ENCODE measurements at places on chromosomes 2 and 18. TPM values are rescaled to one million over a fixed set of nuclear protein-coding genes. Genes with fewer than 3 reads are reported as not detected.

GRCh38 chr2:236823963-236824362, 254.3 kb downstream of the ACKR3 start:
- no peak for DNase-seq

DNA sequence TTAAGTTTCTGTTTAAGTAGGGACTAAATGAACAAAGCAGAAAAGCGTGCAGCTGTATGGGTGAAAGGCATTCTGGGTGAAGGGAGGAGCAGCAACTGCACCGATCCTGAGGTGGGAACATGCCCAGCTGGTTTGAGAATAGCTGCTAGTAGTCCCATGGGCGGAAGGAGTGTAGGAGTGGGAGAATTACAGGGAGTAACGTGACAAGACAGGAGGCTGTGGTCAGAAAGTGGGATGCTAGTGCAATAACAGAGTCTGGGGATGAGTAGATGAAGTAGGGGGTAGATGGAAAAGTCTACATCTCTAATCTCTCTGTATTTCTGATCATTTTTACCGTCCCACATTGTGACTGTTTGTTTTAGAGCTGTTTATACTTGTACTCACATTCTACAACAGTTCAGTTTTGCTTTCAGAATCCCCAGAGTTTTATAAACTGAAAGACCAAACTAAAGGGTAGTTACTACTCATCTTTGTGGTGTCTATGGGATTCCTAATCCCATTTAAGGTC, 118.9 kb downstream of the LCLAT1 start:
- DNase-seq, result no peak

The IL36A gene
- not detected for total RNA-seq

The MAP3K19 gene
- total RNA-seq, result not detected

DNA sequence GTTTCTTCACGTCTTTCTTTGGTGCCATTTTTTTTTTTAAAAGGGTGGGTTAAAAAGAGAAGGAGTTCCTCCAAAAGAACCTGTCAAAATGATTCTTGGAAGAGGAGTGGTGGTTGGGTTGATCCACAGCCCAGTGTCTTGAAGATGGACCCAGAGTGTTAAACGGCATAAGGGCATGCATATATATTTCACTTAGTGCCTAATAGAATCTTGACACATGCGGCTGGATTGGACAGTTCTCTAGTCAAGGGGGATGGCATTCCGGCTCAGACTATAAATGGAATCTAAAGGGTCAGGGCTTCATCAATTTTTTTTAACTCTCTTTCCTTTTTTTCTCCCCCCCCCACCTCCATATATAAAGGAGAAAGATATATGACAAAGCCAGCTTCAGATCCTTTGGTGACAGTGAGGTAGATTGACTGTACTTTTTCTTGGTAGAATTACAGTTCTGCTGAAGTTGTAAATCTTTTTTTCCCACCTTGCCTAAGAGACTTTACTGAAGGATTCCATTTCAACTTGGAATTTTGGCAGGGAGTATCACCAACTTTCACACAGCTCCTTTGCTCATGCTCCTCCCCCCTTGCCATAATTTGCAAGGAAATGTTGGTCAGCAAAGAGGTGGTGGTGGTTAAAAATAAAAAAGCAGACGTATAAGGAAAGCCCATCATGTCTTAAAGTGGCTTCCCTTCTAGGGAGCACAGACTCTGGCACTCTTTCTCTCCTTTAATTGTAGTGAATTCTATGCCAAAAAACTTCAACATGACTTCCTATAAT, at the start of gene MYL1:
Gene MYL1, minus strand, starts transcription at position 160 of the 774 bp plus-strand sequence. Its CDS starts 132 bp downstream, at position 28.
- no peak for DNase-seq

GRCh38 chr2:147041121-147041494, 803.7 kb upstream of the ACVR2A start:
- no peak for DNase-seq

DNA sequence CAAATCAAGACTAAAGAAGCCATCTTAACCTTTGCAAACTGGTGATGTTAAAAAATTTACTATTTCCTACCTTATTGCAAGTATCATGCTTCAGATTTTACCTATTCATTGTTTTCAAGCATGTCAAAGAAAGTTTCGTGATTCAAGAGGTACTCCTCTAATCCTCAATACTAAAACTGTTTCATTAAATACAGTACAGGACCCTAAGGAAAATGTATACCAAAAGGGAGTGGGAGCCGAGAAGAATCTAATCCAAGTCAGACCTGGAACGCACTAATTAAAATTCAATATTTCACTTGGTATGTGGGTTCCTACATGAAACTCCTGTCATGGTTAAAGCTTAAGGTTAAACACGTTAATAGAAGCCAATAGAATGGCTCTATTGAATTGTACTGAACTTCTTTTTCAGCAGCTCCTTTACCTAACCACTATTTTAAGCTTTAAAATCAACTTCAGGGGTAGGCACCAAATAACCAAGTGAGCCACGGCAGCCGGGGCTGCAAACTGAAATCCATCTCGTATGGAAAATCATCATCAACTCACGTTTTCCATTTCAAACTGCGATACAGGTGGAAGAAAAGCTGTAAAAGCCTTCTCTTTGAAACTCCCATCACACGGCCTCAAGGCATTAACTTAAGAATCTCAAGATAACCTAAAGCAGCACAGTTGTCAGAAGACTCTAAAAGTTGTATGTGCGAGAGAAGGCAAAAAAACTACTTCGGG, 188.8 kb downstream of the ZEB2 start:
- no peak for DNase-seq

GRCh38 chr2:201536046-201536445, 84.5 kb downstream of the STRADB start:
- DNase-seq, result no peak

The NT5DC4 gene
- total RNA-seq, result 0.12 TPM

- DNase-seq, result no peak
These were observed 141.0 kb downstream of the GLI2 start for GRCh38 chr2:120876526-120877280.

DNA sequence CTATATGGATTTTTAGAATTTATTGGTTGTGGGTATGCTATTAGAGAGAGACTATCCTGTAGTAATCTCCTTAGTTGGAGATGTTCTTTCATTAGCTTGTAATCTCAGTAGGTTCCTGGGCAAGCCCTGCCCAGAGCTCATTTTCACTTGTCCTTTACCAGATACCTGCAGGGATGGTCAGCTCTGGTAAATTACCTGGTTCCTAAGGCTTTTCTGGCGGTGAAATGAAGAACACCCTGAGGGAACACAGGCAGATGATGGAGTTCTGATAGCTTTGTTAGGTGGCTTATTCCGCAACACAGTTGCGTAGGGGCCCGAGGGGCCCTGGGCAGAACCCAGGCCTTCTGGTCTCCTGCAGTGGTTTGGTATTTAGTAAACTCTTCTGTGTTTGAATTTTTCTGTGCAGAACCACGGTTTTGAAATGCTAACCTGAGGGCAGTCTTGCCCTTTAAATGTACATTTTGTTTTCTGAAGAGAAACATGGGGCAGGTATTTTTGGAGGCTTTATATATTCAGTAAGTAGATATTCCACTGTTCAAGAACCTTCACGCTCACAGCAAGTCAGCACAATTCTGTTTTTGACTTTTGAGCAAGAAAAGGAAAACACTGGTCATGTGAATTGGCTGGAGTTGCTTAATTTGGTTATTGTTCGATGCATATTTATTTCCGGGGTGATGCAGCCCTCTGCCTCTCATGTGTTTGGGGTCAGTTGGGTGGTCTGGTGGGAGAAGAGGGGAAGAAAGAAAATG, 22.4 kb downstream of the ZNF532 start:
- DNase-seq, result no peak

GRCh38 chr2:143379955-143380354, 250.7 kb downstream of the ARHGAP15 start:
- no peak for DNase-seq

The GPAT2 gene
- total RNA-seq, result 3.0 TPM

The AGXT gene
- total RNA-seq, result 1.6 TPM

DNA sequence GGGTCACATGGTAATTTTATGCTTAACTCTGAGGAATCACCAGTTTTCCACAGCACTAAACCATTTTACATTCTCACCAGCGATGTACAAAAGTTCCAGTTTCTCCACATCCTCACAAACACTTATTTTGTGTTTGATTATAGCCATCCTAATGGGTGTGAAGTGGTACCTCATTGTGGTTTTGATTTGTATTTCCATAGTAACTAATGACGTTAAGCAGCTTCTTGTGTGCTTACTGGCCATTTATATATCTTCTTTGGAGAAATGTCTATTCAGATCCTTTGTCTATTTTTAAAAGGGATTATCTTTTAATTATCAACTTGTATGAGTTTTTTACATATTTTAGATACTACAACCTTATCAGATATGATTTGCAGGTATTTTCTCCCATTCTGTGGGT, 42.0 kb downstream of the CCDC150 start:
- DNase-seq, result no peak

DNA sequence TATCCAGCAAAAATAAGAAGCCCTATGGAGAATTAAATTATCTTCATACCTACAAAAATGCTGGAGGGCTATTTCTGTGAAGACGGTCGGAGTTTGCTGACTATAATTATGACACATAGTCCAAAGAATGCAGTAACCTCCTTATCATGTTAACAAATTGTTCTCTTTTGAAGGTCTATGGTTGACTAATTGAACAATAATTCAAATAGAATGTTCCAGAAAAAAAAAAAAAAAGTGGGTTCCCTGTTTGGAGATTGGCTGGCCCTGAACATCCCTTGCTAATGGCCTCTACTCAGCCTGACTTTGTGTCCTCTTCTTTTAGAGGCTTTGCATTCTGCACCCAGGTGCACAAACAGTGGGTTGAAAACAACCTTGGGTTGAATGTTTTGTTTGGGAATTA, 82.8 kb upstream of the CCBE1 start:
- DNase-seq, result no peak

GRCh38 chr2:112640800-112641675, 4.7 kb upstream of the SLC20A1 start:
- DNase-seq, result no peak

The MC5R gene
- total RNA-seq, result not detected

DNA sequence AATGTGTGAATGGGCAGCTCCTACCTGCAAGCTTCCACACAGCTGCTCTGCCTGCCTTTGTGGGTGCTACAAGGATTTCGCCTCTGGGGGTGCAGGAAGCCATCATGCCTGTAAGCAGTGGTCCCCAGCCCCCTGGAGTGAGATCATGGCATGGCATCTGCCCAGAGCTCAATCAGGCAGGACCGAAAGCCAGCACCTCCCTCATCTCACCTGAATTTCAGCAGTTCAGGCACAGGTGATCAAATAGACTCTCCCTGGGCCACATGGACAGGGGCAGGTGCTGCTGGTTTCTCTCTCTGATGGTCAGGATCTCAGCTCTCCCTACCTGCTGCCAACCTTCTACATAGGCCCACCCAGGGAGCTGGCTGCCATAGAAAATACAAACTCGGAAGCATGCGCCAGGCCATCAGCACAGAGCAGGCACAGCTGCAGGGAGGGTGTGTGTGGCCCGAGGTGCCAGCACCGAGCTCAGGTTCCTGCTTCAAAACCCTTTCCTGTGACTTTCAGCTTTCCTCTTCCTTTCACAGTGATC, 133.2 kb upstream of the ID2 start:
- no peak for DNase-seq

The PLA2R1 gene
- total RNA-seq, result 45.0 TPM

- DNase-seq, result no peak
These were observed 198.8 kb upstream of the FOSL2 start for GRCh38 chr2:28193630-28194403.

The KCNF1 gene
- 0.63 TPM for total RNA-seq

The CCDC148 gene
- total RNA-seq, result 3.1 TPM

The CRYGC gene
- total RNA-seq, result not detected

The SPIRE1 gene
- 17.8 TPM for total RNA-seq

The FAM98A gene
- 38.1 TPM for total RNA-seq

DNA sequence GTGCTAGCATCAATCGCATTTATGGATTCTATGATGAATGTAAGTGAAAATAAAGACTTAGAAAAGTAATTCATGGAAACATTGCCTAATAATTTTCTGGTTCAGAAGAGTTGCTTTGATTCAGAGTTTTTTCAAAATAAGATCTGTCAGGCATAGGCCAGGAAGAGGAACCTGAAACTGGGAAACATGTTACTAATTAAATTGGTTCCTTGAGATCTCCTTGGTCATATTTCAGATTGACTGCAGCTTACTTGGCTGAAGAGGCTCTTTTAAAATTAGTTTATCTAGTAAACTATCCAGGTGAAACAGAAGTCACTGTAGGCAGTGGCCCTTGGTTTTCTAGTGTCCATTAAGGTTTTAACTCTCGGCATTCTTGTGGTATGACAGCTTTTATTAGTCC, 27.4 kb downstream of the PPP1CB start:
- DNase-seq, result no peak

DNA sequence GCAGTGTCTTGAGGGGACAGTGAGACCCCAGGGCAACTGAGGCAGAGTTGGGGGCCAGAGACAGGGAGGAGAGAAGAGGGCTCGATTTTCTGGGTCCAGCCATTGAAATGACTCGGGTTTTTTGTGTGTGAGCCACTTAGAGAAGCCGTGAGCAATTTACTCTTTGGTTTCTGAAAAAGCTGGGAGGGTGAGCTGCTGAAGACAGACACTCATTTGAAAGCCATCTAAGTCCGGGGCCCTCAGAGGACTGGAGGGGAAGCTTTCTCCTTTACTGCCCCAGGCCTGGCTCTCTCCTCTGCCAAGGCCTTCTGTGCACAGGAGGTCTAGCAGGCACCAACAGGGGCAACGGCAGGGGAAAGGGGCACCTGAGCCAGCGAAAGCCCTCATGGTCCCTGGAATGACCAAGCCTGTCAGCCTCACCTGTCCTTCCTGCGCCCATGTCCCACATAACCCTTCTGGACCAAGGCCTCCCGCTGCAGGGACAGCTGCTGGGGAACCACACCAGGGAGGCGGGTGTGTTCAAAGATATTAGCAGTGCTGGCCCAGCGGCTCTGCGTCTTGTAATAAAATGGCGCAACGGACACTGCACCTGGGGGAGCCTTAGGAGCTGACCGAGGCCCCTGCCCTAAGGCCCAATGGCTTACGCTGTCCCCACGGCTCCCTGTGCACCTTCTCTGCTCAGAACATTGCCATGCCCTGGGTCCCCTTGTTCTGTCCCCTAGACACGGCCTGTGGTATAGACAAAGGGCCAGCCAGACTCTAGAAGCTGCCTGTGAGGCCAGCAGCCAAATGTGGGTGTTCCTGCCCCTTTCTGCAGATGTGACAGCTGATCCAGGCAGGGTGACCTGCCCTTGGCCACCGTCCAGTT, 45.8 kb downstream of the HS6ST1 start:
- no peak for DNase-seq

DNA sequence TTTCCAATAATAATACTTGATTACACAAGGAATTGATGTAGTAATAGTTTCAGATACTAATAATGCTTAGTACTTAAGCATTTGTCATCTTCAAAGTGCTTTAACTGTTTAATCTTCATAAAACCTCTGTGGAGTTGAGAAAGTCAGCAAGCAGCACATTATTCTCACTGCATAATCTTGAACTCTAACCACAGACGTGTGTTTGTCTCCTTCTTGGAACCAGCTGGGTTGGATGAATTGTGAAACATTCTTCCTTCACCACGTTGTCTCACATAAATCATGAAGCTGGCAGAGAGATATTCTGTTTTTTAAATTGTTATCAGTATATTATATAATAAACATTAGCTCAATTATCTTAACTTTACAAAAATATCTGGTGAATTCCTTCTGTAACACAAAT, 55.1 kb upstream of the LDAH start:
- DNase-seq, result no peak

- DNase-seq, result no peak
These were observed 300.2 kb downstream of the ASXL3 start for GRCh38 chr18:33878213-33878612.

The MARCHF4 gene
- 0.09 TPM for total RNA-seq

The CCDC85A gene
- total RNA-seq, result 1.8 TPM

- peak; percentile 9 for DNase-seq
These were observed 56.8 kb downstream of the ATOH8 start for GRCh38 chr2:85810371-85811179.
